ENCODE measurements at places on chromosomes 1 and 21.

GRCh38 chr1:63854091-63854490 lies 80.3 kb downstream of the ROR1 start:
- no peak for DNase-seq

- no peak for DNase-seq
Observed at GRCh38 chr1:67677408-67677807, 7.6 kb upstream of the GADD45A start.

- DNase-seq = no peak
Observed at GRCh38 chr1:54117815-54118563, 34.8 kb downstream of the CDCP2 start.

- DNase-seq = no peak
Observed at GRCh38 chr21:45266518-45267389, 20.9 kb downstream of the POFUT2 start.

GRCh38 chr1:174247472-174247871 lies 88.2 kb downstream of the RABGAP1L start:
- no peak for DNase-seq

GRCh38 chr21:26225046-26225445 lies 54.5 kb upstream of the APP start:
- DNase-seq = no peak

GRCh38 chr1:27885621-27886352 lies 13.4 kb downstream of the THEMIS2 start:
- no peak for DNase-seq

DNA sequence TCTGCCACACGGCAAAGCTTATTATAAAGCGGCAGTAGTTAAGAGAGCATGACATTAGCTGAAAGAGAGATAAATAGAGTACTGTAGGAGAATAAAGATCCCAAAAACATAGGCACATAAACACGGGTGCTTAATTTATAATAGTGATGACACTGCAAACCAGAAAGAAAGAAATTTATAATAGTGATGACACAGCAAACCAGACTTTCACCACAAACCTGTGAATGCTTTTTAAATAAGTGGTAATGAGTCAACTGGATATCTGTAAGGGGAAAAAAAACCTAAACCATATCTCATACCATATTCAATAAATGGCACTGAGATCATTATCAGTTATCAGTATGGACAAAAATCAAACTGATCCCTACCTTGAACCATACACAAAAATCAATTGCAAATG lies 25.5 kb downstream of the USP1 start:
- DNase-seq = no peak

- no peak for DNase-seq
Observed at GRCh38 chr1:51744506-51745303, 127.8 kb downstream of the OSBPL9 start.

GRCh38 chr1:114585231-114585630 lies 3.8 kb upstream of the BCAS2 start:
- no peak for DNase-seq

DNA sequence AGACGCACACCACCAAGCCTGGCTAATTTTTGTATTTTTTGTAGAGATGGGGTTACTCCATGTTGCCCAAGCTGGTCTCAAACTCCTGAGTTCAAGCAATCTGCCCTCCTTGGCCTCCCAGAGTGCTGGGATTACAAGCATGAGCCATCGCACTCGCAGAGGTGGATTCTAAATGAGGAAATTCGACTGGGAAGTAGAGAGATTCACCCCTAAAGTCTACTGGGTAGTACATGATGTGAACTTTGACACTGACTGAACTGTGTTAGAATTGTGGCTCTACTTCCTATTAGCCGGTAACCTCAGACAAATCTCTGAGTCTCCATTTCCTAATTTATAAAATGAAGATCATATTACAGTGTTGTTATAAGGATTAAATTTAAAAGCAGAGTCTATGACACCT lies 276.0 kb upstream of the NR5A2 start:
- no peak for DNase-seq

DNA sequence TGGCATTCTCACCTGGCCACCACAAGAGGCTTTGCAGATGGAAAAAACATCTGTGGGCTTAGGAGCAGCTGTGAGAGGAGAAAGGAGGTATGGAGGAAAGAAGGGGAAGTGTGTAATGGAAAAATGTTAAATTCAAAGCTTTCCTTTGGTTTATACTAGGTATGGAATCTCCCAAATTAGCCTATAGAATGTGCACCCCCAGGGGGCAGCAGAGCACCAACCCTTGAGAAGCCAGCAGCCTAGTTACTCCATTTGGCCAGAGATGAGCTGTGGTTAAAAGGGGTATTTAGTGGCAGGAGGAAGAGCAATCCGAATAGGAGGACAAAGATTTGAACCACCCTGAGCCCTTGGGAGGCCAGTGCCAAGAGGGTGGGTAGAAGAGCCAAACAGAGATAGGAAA lies 97.5 kb upstream of the CTTNBP2NL start:
- DNase-seq = peak; percentile 7

- DNase-seq = no peak
Observed at GRCh38 chr1:54439550-54440223, 33.5 kb upstream of the SSBP3 start.

DNA sequence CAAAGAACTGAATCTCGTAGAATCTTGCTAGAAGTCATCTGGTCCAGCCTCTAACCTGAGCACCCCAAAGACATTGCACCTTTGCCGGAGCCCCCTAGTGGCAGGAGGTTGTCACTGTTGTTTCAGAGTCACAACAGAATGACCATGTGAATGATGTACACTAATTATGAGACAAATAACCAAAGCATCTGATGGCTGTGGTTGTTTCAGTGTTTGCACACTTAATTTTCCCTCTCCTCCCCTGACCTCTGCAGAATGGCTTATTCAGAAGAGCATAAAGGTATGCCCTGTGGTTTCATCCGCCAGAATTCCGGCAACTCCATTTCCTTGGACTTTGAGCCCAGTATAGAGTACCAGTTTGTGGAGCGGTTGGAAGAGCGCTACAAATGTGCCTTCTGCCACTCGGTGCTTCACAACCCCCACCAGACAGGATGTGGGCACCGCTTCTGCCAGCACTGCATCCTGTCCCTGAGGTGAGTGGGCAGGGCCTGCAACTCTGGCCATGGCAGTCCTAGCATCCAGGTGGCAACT lies 26.4 kb downstream of the TRAF5 start:
- DNase-seq = no peak

DNA sequence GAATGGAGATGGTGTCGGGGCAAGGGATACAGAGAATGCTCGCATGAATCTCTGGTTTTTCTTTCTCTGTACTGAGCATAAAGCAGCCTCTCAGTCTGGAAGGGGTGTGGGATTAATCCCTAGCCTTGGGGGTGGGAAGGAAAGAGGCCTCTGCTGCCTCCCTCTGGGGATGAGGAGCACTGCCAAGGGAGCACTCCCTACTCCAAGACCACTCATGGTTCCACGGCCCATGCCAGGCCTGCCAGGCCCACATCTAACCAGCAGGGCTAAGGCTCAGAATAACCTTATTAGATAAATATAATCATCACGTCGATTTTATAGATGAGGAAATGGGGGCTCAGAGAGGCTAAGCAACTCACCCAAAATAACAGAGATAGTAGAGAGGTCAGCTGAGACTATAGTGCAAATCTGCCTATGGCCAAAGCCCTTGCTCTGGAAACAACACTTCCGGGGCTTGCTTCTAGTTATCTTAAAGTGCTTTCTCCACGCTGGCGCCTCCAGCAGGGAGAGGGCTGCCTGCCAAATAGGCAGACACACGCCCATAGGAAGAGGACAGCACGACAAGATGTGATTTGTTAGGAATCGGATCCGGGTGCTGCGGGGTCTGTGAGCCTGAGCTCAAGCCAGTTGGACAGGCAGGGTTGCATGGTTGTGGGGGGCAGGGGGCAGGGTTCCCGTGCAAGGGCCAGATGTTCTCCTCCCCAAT lies 522 bp downstream of the TEX35 start:
- DNase-seq = no peak

- no peak for DNase-seq
Observed at GRCh38 chr21:29078869-29079767, 5.7 kb upstream of the CCT8 start.

GRCh38 chr1:101100674-101101073 lies 75.1 kb upstream of the DPH5 start:
- no peak for DNase-seq

- DNase-seq = peak; percentile 48
Observed at GRCh38 chr1:224641030-224641429, 24.9 kb downstream of the CNIH3 start.

- DNase-seq = no peak
Observed at GRCh38 chr1:37156646-37157045, 122.3 kb upstream of the GRIK3 start.

- DNase-seq = no peak
Observed at GRCh38 chr1:25785333-25786067, 14.5 kb upstream of the SELENON start.

DNA sequence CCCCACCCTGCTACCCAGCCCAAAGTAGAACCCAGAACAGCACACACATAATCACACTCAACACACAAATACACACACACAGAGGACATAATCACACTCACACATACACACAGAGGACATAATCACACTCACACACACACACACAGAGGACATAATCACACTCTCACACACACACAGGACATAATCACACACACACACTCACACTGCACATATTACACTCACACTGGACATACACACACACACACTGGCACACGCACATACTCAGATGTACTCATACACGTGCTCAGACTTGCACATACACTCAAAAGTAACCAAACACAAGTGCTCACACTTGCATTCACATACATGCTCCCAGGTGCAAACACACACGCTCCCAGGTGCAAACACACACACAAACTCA lies 54.3 kb upstream of the CAMK1G start:
- DNase-seq = no peak

All from HuH-7.5 (cell line).